Esophagus squamous epithelium (tissue), 5 donors: ENCODE measurements at places on chromosomes 16 and 17.
A peak's percentile ranks its signal among the peaks of the same experiment; 100 is the strongest.

GRCh38 chr17:1100382-1100781, 79.4 kb downstream of the ABR start:
- H3K36me3 ChIP-seq: peaks cover 35% of the 10 kb centered on the region
- H3K4me3 ChIP-seq: no peak overlapping the region
- H3K27ac ChIP-seq: no peak overlapping the region
- H3K4me1 ChIP-seq: peaks cover 60% of the 10 kb centered on the region
- no peak for DNase-seq

DNA sequence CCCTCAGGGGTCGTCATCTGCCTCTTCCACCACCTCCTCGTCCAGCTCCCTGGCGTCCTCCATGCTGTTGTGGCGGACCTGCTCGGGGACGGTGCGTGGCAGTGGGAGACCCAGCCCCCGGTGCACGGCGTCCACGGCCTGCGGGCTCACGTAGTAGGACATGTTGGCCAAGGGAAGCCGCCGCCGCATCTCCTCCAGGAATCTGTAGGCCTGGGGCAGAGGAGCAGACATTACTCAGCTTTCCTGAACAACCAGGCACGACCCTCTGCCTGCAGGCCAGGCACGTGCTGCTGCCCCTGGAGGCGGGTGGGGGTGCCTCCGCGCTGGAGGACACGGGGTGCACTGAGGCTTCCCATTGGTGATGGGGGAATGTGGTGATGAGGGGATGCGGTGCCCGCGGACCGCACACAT, 17.8 kb downstream of the TELO2 start:
- no peak overlapping the region for H3K27ac ChIP-seq
- no peak overlapping the region for H3K4me3 ChIP-seq
- peaks cover 27% of the 10 kb centered on the region for H3K4me1 ChIP-seq
- peaks cover 5% of the 10 kb centered on the region for H3K36me3 ChIP-seq

GRCh38 chr17:66520999-66521398, 218.6 kb downstream of the PRKCA start:
- H3K36me3 ChIP-seq: no peaks in the 10 kb centered on the region
- peaks cover 23% of the 10 kb centered on the region for H3K4me1 ChIP-seq
- no peaks in the 10 kb centered on the region for H3K27me3 ChIP-seq
- DNase-seq: no peak

- DNase-seq: no peak
- H3K4me1 ChIP-seq: peaks cover 15% of the 10 kb centered on the region
- H3K4me3 ChIP-seq: no peak overlapping the region
- no peaks in the 10 kb centered on the region for H3K36me3 ChIP-seq
Observed at GRCh38 chr16:89945654-89946053, 2.9 kb upstream of the DEF8 start.

DNA sequence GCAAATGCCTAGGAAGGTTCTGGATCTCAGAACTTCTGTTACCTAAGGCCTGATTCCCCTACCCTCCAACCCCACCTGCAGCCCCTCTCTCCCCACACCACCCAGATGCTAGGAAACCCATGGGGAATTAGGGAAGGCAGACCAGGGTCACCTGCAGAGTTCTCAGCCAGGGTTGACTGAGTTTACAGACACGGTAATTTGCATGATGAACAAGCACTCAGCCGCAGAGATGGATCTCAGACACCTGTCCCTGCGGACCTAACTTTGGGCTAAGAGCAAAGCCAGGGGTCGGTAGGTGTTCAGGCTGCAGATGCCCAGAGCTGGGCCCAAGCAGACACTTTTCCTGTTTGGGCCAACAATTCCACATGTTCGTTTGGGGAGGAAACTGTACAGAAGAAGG, 2.9 kb downstream of the ABI3 start:
- DNase-seq: no peak
- peak overlapping the region; percentile 65 for H3K4me3 ChIP-seq
- no peaks in the 10 kb centered on the region for H3K36me3 ChIP-seq
- peaks cover 35% of the 10 kb centered on the region for H3K27me3 ChIP-seq

- H3K27me3 ChIP-seq: no peaks in the 10 kb centered on the region
- H3K4me1 ChIP-seq: peaks cover 28% of the 10 kb centered on the region
- H3K4me3 ChIP-seq: peak within 1 kb of the TSS; percentile 77
- DNase-seq: peak; percentile 52
- peak within 1 kb of the TSS; percentile 90 for H3K27ac ChIP-seq
Observed at GRCh38 chr17:17206124-17206912, at the start of gene PLD6. Gene PLD6, minus strand, starts transcription at chr17:17206333. Its CDS starts 47 bp downstream, at chr17:17206286.

DNA sequence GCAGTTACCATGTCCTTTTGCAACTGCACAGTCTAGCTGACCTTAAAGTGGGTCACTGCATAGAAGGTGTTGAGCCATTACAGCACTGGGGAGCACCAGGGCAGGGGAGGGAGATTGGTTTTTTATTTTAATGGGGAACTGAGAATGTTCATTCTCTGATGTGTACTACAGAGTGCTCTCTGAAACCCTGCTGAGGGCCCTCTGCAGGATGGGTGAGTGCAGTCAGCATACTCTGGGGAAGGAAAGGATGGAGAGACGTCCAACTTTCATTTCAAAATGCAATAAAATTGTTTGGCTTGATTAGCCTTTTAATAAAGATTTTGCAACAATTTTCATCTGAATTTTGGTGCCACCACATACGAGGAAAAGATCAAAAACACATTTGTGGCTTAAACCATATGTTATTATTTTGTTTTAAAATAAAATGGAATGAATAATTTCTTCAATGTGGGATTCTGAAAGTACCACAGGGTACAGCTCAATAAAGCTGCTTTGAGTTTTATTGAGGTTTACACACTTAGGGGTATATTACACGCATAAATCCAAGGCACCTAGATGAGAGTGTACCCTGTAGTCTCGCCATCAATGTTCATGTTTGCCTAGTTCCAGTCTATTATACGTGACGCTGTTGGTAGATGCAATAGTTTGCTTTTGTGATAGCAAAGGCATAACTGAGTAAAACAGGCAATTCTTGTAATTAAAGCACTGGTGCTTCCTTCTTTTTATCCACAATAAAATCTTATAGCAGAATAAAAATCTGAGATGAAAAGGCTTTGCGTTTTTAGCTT, 73.5 kb downstream of the SNX11 start:
- H3K4me3 ChIP-seq: no peak overlapping the region
- H3K4me1 ChIP-seq: no peaks in the 10 kb centered on the region
- no peak for DNase-seq
- H3K27ac ChIP-seq: no peak overlapping the region

DNA sequence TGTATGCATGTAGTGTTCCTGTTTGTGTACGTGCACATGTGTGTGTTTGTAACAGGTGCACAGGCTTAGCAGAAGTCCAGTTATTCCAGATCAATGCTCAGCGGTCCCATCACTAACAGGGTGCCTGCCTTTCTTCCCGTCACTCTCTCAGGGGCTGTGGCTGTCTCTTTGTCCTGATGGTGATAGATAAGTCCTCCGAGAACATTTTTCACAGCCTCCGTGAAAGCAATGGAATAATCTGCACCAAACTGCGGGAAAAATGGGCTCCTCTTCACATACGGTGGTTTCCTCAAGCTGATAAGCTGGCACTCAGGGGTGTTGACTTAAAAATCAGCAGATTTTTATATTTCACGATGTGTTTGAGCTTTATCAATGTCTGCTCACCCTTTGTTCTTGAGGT, 342.3 kb downstream of the TMEM114 start:
- H3K4me3 ChIP-seq: no peak overlapping the region
- no peaks in the 10 kb centered on the region for H3K4me1 ChIP-seq
- no peaks in the 10 kb centered on the region for H3K36me3 ChIP-seq
- no peak for DNase-seq
- no peaks in the 10 kb centered on the region for H3K27me3 ChIP-seq

GRCh38 chr17:56994009-56994792, 16.3 kb downstream of the SCPEP1 start:
- peaks cover 100% of the 10 kb centered on the region for H3K36me3 ChIP-seq
- H3K4me3 ChIP-seq: no peak overlapping the region
- DNase-seq: no peak

DNA sequence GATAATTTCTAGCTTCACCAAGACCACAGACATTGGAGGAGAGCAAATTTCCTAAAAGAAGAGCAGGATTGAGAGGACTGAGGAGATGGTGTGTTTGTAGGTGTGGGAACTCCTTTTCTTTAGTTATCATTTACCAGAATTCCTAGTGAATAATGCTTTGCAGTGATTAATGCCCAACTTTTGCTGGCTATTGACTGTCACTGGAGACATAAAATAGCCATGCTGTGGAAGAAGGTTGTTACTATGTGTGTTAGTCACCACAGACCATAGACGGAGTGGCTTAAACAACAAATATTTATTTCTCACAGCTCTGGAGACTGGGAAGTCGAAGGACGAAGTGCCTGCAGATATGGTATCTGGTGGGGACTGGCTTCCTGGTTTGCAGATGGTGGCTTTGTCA, 179.1 kb downstream of the SHISA9 start:
- DNase-seq: no peak
- H3K36me3 ChIP-seq: no peaks in the 10 kb centered on the region
